Left lobe of liver (tissue), 2 donors: ENCODE measurements at places on chromosomes 6 and 20. TPM values are rescaled to one million over a fixed set of nuclear protein-coding genes. Genes with fewer than 3 reads are reported as not detected.

RIPOR3 gene
- total RNA-seq = 20.1 TPM

PHACTR3 gene
- total RNA-seq = 0.25 TPM

ACOT8 gene
- 17.5 TPM for total RNA-seq

TNXB gene
- 13.7 TPM for total RNA-seq

ENPP1 gene
- 49.1 TPM for total RNA-seq

ELMO2 gene
- 16.4 TPM for total RNA-seq
